ENCODE measurements at places on chromosomes 2 and 18. TPM values are rescaled to one million over a fixed set of nuclear protein-coding genes. Genes with fewer than 3 reads are reported as not detected.

NEURL3 gene
- total RNA-seq = not detected

FBLN7 gene
- 0.07 TPM for total RNA-seq

EMILIN1 gene
- 0.21 TPM for total RNA-seq

COL4A4 gene
- total RNA-seq = 0.25 TPM

KLHL14 gene
- total RNA-seq = not detected

NDC80 gene
- 29.6 TPM for total RNA-seq

Measured in MCF 10A (cell line).